ENCODE measurements at places on chromosomes 7 and 10.

DNA sequence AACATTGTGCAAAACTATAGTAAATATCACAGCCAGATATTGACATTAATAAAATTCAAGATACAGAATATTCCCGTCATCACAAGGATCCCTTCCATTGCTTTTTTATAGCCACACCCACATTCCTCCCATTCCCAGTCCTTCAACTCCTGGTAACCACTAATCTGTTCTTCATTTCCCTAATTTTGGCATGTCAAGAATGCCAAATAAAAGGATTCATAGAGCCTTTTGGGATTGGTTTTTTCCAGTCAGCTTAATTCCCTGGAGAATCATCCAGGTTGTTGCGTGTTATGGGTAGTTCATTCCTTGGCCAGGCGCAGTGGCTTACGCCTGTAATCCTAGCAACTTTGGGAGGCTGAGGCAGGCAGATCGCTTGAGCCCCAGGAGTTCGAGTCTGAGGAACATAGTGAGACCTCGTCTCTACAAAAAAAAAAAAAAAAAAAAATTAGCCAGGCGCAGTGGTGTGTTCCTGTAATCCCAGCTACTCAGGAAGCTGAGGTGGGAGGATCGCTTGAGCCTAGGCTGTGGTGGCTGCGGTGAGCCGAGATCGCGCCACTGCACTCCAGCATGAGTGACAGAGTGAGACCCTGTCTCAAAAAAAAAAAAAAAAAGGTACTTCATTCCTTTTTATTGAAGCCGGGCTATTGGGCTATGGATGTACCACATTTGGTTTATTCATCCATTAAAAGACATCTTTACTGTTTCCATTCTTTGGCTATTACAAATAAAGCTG is 2.7 kb downstream of the OGDH start:
- peak; percentile 67 for DNase-seq

- peak; percentile 78 for DNase-seq
Measured at GRCh38 chr10:68897336-68897741, 3.8 kb upstream of the DDX50 start.

- DNase-seq: no peak
Measured at GRCh38 chr10:111976557-111976956, 207.0 kb downstream of the GPAM start.

DNA sequence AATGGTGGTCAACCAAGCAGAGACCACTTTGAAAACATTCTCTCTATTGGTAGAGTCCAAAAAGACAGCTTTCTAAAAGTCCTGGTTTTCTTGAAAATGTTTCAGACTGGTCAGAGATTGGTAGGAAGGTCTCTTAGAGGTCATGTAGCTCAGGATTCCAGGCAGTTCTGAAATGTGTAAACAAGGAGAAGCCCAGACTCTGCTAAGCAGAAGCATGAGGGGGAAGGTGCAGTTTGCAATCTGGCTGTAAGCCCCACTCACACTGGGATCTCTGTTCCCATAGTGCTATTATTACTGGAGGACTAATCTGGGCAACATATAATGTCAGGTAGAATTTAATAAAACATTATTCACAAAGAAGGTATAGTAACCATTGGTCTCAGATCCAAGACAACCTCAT is 101.1 kb downstream of the MAGI2 start:
- DNase-seq: no peak

GRCh38 chr7:110153222-110153621 is 937.7 kb upstream of the LRRN3 start:
- no peak for DNase-seq
